Naive thymus-derived CD4-positive, alpha-beta T cell (primary cell): ENCODE measurements at places on chromosomes 7 and 10. TPM values are rescaled to one million over a fixed set of nuclear protein-coding genes. Genes with fewer than 3 reads are reported as not detected.

GRCh38 chr7:52735656-52736055, 299.8 kb upstream of the POM121L12 start:
- H3K36me3 ChIP-seq, result no peaks in the 10 kb centered on the region
- no peaks in the 10 kb centered on the region for H3K27me3 ChIP-seq
- H3K27ac ChIP-seq, result no peak overlapping the region
- DNase-seq, result no peak
- H3K4me1 ChIP-seq, result no peaks in the 10 kb centered on the region
- H3K4me3 ChIP-seq, result no peak overlapping the region

GRCh38 chr10:48446785-48447184, 140.3 kb downstream of the MAPK8 start:
- H3K4me3 ChIP-seq, result no peak overlapping the region
- no peaks in the 10 kb centered on the region for H3K27me3 ChIP-seq
- H3K4me1 ChIP-seq, result no peaks in the 10 kb centered on the region
- no peaks in the 10 kb centered on the region for H3K36me3 ChIP-seq
- DNase-seq, result no peak
- H3K27ac ChIP-seq, result no peak overlapping the region

- no peak overlapping the region for H3K4me3 ChIP-seq
- no peaks in the 10 kb centered on the region for H3K36me3 ChIP-seq
- no peak overlapping the region for H3K27ac ChIP-seq
Observed at GRCh38 chr7:135322571-135323340, 89.1 kb downstream of the STRA8 start.

- no peaks in the 10 kb centered on the region for H3K36me3 ChIP-seq
- no peak overlapping the region for H3K4me3 ChIP-seq
- H3K27me3 ChIP-seq, result no peaks in the 10 kb centered on the region
- no peak overlapping the region for H3K27ac ChIP-seq
- H3K4me1 ChIP-seq, result no peaks in the 10 kb centered on the region
Observed at GRCh38 chr7:33764752-33765451, 140.4 kb upstream of the BMPER start.

ATOH7 gene
- not detected in 2 replicates for total RNA-seq
